ENCODE measurements at places on chromosomes 16 and 17.

DNA sequence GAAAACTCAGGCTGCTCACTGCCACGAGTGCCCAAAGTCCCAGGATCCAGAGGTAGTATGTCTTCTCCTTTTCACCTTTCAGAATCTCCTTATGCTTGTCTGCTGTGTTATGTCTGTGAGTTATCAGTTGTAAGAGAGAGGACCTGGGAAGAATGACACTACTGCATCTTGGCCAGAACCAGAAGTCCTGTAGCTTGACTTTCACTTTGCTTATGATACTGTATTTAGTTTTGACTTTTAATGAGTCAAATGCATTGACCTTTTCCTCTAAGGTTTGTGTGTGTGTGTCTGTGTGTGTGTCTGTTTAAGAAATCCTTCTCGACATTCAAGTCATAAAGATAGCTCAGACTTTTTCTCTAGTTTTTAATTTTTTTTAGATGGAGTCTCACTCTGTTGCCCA is 43.4 kb downstream of the BMERB1 start:
- DNase-seq, result no peak

GRCh38 chr17:49523706-49524472 is 28.8 kb downstream of the NGFR start:
- no peak for DNase-seq

- no peak for DNase-seq
Observed at GRCh38 chr16:9836118-9836736, 346.0 kb downstream of the GRIN2A start.

DNA sequence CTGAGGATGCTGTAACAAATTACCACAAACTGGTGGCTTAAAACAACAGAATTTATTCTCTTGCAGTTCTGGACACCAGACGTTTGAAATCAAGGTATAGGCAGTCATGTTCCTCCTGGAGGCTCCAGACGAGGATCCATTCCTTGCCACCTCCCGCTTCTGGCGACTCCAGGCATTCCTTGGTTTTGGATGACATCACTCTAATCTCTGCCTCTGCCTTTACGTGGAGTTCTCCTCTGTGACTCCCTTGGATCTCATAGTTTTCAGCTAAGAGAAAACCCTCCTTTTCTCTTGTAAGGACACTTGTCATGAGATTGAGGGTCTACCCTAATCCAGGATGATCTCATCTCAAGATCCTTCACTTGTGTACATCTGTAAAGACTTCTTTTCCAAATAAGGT is 31.4 kb upstream of the HS3ST3B1 start:
- DNase-seq, result no peak

- no peak for DNase-seq
Observed at GRCh38 chr16:78930561-78930960, 670.0 kb downstream of the MAF start.

DNA sequence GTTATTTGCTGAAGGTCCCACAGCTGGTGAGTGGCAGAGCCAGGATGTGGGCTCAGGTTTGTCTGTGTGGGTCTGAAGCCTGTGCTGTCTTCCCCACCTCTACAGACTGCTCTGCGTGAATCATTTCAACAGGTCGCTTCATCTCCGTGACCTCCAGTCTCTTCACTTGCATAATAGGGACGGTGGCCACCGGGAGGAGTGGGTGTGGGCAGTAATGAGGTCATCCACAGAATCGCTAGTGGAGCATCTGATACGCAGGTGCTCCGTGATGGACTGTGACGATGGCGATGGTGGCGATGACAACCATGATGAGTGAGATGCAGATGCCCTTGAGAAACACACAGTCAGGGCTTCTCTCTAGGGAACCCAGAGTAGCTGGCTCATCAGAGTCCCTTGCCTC is 120.2 kb downstream of the RAP1GAP2 start:
- no peak for DNase-seq

GRCh38 chr17:77744066-77744988 is 214.2 kb upstream of the TNRC6C start:
- DNase-seq, result no peak

DNA sequence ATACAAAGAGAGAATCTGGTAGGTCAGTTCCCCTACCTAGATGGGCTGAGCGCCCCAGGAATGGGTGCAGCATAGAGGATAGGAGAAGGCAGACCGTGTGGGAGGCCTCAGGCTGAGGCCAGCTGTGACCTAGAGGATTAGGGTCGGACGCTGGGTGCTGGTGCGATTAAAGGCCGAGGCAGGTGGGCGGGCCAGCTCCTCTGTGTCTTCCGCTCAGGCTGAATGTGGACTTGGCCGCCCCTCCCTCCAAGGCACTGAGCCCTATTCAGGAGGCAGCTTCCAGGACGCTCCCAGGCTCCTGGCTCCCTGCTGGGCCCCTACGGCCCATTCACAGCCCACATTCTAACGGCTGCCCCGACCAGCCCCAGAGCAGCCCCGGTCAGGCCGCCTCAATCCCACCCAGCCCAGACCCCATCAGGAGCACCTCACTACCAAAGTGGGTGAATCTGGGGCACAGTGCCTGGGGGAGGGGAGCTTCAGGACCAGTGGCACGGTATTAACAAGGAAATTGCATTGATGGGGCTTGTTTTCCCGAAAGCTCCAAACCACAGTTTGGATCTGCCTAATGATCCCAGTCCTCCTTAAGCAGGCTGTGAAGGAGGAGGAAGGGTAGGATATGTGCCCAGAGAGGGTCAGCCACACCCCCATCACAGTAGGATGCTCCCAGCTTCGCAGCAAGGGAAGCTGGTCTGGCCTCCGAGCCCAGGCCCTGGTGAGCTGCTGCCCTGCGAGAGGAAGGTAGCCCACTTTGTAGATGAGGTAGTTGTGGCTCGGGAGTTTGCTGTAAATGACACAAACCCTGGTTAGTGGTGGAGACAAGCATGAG is 14.5 kb downstream of the RHBDL3 start:
- DNase-seq, result no peak

DNA sequence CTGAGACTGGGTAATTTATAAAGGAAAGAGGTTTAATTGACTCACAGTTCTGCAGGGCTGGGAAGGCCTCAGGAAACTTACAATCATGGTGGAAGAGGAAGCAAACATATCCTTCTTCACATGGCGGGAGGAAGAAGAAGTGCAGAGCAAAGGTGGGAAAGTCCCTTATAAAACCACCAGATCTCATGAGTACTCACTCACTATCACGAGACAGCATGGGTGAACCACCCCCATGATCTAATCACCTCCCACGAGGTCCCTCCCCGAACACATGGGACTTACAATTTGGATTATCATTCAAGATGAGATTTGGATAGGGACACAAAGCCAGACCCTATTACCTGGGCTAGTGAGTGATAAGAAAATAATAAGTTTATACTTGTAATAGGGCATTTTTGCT is 70.6 kb upstream of the HS3ST2 start:
- no peak for DNase-seq

DNA sequence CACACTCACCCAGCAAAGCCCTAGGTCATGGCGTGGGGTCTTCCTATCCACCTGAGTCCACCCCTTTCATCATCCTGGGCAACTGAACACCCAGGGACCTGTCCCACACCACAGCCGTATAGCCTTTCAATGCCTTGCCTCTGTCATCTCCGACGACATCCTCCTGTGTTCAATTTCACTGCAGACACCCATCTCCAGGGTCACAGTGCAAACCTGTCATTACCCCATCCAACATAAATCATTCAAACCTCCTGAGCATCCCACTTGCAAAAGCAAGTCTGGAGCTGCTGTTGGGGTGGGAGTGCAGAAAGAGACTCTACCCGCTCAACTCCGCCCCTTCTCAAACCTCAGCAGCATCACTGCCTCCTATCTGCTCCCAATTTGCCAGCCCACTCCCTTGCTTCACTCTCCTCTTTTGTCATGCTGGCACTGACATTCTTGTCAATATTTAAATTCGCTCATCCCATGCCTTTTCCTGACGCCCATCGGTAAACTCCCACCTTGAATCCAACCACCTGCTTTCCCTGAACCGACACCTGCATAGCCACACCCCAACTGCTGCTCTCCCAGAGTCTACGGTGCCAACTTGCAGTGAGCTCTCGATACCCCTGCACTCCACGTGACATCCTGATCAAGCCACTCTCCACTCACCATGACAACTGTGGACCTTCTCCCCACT is 37.0 kb downstream of the MARF1 start:
- no peak for DNase-seq

GRCh38 chr16:67269766-67270165 is 9.6 kb upstream of the PLEKHG4 start:
- DNase-seq, result no peak

DNA sequence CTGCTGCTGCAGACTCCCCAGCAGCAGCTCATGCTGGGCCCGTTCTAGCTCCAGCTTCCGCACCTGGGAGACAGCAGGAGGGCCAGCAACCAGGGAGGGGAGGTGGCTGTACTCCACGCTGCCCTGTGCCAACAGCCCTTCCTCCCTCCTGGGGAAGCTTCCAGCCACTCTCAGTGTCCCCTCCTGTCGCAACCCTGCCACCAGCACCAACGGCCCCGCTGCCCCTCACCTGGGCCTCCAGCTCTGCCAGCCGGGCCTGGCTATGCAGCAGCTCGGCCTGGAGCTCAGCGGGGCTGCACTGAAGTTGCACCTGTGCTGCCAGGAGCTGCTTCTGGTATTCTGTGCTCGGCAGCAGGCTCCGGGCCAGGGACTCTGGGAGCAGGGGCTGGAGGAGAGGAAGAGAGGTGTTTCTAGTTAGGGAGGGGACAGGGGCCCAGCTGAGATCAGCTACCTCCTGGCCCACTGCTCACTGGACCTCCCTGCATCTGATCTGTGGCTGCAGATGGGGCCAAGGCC is 15.4 kb upstream of the MRPL38 start:
- no peak for DNase-seq

GRCh38 chr17:50364715-50365114 is 8.3 kb downstream of the MRPL27 start:
- DNase-seq, result no peak
